ENCODE measurements at places on chromosomes 6 and 20.

DNA sequence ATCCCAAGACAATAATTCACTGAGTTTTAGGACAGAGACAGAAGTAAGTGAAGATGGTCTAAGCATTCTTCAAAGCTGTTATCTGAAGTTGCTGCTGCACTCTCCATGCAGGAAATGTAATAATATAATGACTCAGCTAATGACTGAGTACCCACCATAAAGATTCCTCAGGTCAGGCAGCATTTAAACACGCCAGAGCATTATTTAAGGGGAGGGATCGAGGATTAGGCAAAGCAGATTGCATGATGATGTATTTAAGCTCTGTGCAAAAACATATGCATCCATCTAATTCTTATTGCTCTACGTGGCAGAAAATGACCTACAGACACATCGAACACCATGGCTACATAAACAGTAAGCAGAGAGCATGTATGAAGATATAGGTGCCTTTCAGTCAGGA lies 216.4 kb downstream of the UNC5CL start:
- DNase-seq: no peak

DNA sequence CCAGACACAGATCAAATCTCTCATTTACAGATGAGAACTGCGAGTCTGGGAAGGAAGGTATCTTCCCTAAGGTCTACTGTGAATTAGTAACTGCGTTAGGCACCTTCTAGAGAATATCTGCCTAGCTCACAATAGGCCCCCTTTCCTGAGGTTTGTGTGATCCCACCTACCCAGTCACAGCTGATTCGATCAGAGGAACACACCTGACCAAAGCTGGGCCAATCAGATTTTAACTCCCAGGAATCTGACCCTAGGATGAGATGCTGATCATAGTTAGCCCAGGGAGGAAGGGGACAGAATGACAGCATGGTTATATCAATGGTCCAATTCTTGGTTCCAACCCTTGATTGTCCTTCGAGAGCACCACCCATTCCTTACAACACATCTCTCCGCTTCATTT lies 7.4 kb upstream of the CCDC167 start:
- DNase-seq: no peak

DNA sequence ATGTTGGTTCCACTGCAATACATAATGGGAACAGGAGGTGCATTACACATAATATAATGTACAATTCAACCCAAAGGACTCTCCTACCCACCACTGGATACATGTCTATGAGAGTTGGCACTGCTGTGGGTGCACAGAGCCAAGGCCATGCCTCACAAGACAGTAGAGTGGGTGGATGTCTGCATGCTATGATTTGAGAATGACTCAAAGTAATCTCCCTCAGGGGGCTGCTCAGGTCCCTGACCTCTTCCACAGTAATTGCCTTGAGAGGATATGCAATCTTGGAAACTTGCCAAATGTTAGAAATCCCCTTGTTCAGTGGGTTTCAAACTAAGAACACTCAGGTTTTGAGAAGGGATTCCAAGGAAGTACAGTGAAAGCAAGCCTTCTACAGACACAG lies 79.0 kb downstream of the ANKEF1 start:
- DNase-seq: no peak

GRCh38 chr6:168612586-168612985 lies 171.6 kb downstream of the SMOC2 start:
- DNase-seq: no peak

- DNase-seq: no peak
These were observed 330.8 kb downstream of the BCKDHB start for GRCh38 chr6:80437221-80437620.

DNA sequence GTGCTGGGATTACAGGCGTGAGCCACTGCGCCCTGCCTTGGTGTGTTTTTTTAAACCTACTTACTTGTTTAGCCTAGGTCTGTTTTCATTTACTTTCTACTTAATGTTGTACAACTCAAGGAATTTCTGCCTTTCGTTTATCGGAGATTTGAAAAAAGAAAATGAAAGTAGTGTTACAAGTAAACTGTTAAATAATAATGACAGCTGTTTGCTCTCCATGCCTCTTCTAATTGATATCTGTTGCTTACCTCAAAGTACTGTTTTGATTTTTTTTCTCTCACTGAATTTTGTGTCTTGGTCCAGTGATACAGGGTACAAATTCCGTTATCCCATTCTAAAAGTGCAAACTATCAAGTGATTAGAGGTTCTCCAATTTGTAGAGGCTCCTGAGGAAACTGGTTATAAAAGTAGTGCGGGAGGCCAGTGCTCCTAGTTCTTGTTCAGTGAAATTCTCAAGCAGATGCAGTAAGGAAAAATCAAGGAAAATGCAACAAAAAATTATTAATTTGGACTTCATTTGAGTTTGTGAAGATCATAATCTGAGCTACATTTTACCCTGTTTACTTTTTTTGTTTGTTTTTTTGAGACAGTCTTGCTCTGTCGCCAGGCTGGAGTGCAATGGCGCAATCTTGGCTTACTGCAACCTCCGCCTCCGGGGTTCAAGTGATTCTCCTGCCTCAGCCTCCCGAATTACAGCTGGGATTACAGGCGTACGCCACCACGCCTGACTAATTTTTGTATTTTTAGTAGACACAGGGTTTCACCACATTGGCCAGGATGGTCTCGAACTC lies 2.2 kb downstream of the UBR2 start:
- no peak for DNase-seq

GRCh38 chr20:42010090-42010489 lies 391.9 kb upstream of the CHD6 start:
- DNase-seq: no peak

DNA sequence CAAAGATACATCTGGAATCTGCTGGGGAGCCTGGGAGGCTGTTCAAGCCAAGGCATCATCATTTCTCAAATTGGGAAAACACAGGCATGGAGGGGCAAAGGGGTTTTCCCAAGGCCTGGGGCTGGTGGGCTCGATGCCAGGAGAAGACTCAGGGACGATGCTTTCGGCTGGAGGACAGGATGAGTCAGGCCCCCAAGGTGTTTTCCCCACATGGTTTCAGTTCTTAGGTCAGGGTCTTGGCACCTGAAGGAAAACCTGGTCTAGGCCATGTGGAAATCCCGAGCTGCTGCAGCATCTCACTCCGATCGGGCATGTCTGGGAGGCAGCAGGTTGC lies 348.1 kb downstream of the CDC5L start:
- no peak for DNase-seq

DNA sequence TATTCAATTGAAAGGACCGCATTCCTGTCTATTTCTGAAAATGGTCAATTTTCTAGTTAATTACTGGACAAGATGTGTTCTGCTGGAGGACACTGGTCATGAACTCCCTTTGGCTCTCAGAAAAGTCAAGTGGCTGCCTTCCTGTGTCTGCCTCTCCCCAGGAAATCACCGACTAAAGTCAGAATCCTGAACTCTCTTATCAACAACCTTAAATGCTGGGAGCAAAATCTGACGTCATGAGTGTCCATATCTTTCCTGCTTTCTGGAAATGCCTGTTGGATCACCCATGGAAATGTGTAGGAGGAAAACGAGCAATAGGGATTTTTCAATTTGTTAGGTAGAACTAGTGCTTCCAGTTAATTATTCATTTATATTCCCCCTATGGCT lies 53.5 kb upstream of the PLCB1 start:
- DNase-seq: no peak

DNA sequence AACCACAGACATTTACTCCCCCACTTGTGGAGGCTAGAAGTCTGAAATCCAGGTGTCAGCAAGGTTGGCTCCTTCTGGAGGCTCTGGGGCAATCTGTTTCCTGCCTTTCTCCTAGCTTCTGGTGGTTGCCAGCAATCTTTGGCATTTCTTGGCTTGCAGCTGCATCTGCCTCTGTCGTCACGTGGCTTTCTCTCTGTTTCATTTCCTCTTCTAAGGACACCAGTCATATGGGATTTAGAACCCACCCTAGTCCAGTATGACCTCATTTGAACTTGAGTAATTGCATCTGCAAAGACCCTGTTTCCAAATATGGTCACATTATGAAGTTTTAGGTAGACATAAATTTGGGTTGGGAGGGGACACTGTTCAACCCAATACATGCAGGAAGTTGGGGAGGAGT lies 56.2 kb upstream of the EPB41L1 start:
- DNase-seq: no peak

GRCh38 chr6:4776493-4777393 lies 539 bp downstream of the CDYL start:
- DNase-seq: peak; percentile 73

- no peak for DNase-seq
These were observed 146.7 kb downstream of the UST start for GRCh38 chr6:148893481-148893880.

DNA sequence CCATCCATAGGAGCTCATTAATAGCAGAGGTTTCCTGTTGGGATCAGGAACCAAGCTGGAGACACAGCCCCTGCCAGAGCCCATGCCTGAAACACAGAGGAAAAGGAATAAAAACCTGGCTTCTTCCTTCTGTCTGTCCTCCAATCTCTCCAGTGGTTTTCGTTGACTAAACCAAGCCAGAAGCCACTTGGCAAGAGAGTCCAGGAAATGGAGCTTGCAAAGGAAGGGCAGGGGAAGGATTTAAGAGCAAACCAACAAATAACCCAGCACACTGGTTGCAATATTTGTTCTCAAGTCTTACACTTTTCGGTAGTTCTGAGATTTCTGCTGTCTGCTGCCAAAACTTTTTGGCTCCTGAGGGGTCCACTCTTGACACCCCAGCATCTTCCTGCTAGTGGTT lies 137.0 kb upstream of the BMP2 start:
- no peak for DNase-seq

DNA sequence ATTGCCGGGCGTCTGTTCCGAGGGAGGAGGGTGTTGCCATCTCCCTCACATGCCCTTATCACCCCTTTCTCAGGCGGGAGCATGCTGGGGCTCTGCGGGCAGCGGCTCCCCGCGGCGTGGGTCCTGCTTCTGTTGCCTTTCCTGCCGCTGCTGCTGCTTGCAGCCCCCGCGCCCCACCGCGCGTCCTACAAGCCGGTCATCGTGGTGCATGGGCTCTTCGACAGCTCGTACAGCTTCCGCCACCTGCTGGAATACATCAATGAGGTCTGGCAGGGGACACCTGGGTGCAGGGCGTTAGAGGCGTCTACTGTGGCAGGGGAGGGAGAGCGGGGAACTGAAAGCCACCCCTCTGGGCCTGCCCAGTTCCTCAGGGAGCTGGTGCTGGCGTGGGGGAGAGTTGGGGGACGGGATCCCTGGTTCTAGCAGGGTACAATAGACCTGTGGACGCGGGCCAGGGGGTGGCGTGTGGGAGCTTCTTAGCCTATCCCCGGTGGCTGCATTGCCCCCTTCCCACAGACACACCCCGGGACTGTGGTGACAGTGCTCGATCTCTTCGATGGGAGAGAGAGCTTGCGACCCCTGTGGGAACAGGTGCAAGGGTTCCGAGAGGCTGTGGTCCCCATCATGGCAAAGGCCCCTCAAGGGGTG lies 697 bp downstream of the PPT2 start:
- peak; percentile 51 for DNase-seq

DNA sequence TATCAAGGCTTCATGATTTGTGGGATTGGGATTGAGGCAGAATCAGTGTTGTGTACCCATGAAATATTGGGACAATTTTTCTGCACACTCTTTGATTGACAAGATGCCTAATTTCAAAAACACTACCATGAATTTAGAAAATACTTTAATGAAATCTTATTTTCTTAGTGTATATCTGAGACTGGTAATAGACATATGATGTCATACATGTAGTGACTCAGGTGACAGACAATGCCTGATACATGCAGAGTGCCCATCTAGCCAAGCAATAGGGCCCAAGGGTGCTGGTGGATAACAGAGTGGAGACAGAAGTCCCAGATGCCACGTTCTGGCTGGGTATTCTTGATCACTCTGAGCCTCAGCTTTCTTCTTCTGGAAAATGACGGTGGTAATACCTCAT lies 279.6 kb upstream of the ARID1B start:
- DNase-seq: no peak

GRCh38 chr6:21596145-21596948 lies 2.8 kb downstream of the SOX4 start:
- DNase-seq: peak; percentile 66

GRCh38 chr6:142676027-142676443 lies 268.9 kb downstream of the HIVEP2 start:
- no peak for DNase-seq

DNA sequence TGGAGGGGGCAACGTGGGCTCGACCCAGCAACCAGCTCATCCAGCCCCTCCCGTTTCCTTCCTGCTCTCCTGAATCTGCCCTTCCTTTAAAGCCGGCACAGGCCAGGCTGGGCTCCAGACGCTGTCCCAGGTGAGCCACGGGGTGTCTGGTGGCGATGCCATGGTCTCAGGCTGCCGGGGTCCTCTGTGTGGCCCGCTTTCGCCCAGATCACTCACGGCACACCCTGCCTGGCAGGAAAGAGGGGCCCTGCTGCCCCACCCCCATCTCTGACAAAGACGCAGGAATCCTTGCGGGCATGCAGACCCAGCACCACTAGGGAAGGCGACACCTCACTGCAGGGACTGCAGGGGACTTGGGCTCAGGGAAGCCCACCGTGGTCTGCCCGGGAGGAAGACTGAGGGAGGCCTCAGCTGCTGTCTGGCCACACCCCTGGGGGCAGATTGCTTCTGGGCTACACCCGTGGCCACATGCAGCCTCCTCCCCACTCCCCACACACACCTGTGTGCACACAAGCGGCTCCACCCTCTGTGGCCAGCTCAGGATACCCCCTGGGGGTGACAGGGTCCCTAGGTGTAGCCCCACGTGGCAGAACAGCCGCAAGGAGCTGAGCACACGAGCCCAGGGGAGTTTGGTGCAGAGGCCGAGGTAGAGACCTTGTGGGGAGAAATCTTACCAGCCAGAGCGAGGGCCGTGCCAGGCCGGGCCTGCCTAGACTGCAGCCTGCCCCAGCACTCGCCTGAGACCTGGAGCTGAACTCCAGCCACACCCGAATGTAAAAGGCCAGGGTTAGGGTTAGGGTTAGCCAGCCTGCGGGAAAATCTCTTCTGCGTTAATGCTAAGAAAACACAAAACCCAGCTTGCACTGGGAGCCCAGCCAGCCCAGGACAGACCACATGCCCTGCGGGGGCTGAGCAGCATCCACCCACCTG lies 104.6 kb downstream of the DLL1 start:
- DNase-seq: no peak

DNA sequence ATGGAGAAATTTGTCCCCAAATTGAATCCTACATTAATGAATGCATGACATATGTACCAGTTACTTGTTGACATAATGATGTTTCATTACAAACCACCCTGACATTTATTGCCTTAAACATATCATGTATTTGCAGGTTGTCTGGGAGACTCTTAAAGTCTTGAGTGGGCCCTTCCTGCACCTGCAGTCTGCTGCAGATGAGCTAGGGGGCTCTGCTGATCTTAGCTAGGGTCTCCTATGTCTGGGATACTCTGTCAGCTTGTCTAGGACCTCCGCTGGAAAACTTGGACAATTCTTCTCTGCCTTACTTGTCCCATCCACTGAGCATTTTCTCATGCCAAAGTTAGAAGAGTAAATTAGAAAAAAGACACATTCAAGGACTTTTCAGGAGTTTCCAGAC lies 581.6 kb downstream of the HAO1 start:
- no peak for DNase-seq

All from NCI-H774 (cell line).